ENCODE measurements at places on chromosomes 7 and 10.

DNA sequence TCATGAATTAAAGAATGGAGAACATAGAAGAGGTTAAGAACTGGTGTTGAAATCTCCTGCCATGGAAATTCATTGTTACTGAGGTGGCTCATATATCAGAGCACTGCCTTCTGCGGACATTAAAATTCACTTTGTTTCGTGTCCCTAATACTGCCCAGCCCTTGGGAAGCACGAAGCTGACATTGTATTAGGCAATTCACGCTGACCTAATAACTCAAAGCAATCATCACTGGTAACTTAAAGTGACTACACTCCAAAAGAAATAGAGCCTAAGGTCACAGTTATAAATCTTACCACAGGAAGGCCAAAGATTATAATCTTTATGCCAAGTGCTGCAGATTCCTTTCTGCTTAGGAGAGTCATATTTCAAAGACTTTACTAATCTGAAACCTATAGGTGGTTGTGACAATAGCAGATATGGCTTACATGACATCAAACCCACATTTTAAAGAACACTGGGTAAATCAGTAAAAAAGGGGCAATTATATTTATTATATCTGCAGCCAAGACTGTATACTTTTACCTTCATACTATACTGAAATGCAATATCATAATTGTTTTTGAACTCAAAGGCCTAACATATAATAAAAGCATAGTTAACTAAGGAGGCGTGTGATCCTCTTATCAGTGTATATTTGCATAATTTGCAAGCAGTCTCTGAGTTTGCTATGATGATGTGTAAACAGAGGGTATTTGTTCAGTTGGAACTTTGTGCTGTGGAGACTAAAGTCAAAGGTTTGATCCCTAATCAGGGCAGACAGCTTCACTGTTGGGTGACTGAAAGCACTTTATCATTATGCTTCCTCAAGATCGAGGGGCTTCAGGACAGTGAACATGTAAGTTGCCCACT lies 51.9 kb upstream of the CAPZA2 start:
- no peak for DNase-seq

DNA sequence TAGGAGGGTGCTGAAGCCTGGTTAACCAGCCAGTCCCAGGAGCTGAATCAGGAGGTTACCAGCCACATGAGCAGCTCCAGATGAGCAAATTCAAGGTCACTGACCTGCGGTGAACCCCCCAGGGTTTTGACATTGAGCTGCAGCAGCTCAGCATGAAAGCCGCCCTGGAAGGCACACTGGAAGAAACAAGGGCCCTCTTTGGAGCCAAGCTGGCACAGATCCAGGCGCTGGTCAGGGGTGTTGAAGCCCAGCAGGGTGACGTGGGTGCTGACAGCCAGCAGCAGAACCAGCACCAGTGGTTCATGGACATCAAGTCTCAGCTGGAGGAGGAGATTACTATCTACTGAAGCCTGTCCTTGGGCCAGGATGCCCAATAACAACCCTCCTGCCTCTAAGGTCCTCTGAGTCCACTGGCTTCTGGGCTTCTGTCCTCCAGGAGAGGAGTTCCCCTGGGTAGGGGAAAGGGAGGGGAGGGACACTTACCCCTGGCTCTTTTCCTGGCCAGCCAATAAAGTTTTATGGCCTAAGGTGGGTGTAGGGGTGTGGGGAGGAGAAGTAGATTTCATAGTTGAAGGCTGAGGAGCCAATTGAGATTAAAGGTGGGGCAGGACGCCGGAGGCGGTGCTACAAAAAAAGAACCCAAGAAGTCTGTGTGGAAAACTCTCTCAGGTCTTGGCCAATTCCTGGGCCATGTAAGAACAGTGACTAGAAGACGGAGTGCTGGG lies 29.4 kb upstream of the ATOH7 start:
- DNase-seq: no peak

GRCh38 chr10:75944061-75944460 lies 512.6 kb downstream of the LRMDA start:
- no peak for DNase-seq

DNA sequence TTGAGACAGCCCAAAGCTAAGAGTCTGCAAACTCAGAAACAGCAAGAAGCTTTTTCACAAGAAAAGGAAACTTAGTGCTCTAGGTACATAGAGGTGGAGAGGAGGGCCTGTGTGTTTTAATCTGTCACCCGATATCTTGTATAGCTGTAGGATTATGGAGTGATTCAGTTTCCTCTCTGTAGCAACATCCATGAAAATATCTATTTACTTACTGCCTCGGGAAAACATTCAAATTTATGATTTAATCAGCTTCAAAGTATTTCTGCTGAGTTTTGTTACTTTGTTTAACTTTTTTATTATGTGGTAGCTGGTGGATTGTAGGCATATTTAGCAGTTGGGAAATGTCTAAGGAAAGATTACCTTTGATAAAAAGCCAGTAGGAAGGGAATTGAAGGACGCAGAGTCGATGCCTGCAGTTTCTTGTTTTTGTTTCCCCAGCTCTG lies 292.0 kb downstream of the CCDC3 start:
- no peak for DNase-seq

DNA sequence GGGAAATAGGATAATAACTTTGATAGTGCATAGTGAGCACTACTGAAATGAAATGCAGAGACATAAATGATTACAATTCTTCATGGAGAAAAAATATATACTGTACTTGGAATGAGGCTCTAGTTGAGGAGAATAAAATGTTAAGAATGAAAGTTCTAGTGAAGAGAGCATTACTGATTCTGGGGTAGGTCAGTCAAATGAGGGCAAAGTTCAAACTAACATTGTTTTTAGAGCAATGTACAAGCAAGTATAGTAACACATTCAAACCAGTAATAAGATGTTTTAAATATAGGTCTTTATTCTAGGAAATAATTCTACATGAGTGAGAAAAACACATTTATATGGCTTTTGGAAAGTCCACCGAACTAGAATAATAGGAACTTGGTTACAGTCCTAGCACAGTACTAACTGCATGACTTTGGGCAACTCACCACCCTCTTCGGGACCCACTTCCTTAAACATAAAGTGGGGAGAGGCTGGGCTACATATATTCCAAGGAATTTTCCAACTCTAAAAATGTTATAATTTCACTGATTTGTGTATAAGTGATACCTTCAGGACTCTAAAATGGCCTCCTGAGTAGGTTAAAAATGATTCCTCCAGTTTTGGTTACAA lies 86.4 kb downstream of the CDK6 start:
- DNase-seq: no peak

DNA sequence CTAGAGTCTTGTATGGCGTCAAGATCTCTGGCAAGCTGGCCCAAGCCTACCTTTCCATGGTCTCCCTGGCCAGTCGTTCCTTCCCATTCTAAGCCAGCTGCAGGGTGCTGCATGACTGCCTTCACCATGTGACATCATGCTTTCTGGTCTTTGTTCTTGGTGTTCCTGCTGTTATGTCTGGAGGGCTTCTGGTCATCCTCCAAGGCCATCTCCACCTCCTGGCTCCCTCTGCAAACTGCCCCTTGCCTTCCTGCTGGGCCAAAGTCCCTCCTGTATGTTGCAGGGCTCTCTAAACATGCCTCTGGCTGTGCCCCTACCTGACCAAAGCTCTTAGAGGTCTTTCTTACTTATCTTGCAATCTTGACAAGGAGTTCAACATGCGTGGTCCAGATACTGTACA lies 44.4 kb upstream of the SHH start:
- DNase-seq: no peak

DNA sequence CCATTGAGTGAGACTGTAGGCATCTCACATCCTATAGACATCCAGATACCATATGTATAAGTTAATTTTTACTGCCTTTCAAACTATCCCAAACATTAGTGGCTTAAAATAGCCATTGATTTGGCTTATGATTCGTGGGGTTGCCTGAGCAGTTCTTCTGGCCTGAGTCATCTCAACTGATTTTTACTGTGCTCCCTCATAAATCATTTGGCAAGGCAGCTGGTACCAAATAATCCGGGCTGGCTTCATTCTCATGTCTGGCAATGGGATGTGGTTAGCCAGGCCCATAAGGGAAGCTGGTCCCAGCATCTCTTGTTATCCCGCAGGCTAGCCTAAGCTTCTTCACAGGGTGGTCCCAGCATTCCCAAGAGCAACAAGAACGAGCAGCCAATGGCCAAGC lies 6.7 kb upstream of the LRGUK start:
- no peak for DNase-seq

GRCh38 chr10:131561897-131562296 lies 250.4 kb upstream of the TCERG1L start:
- no peak for DNase-seq

GRCh38 chr10:68082872-68083271 lies 7.8 kb upstream of the HERC4 start:
- DNase-seq: peak; percentile 30

DNA sequence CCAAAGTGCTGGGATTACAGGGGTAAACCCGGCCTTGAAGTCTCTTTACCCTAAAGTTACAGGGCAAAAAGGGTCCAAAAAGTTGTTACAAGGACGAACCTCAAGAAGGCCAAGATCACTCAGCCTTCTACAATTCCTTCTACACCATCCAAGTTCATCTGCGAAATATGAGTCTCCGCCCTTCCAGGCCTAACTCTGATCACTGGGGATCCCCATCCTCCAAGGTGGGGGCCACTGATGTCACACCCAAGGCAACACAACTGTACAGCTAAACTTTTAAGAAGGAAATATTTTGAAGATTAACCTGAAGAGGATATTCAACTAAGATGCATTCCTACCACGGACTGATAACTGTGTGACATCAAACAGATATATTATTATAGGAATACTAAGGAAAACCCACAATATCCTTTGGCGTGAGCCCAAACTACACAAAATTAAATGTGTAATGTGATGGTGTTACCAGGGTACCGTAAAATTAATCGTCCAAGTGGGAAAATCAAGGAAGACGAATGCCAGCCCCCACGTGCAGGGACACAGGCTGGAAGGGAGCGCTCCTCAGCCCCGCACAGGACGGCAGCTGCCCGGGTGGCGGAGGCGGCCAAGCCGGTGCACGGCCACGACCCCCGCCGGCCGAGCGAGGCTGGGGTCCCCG lies 1.0 kb downstream of the PAXIP1 start:
- peak; percentile 44 for DNase-seq

GRCh38 chr10:725786-726185 lies 36.3 kb upstream of the DIP2C start:
- no peak for DNase-seq

DNA sequence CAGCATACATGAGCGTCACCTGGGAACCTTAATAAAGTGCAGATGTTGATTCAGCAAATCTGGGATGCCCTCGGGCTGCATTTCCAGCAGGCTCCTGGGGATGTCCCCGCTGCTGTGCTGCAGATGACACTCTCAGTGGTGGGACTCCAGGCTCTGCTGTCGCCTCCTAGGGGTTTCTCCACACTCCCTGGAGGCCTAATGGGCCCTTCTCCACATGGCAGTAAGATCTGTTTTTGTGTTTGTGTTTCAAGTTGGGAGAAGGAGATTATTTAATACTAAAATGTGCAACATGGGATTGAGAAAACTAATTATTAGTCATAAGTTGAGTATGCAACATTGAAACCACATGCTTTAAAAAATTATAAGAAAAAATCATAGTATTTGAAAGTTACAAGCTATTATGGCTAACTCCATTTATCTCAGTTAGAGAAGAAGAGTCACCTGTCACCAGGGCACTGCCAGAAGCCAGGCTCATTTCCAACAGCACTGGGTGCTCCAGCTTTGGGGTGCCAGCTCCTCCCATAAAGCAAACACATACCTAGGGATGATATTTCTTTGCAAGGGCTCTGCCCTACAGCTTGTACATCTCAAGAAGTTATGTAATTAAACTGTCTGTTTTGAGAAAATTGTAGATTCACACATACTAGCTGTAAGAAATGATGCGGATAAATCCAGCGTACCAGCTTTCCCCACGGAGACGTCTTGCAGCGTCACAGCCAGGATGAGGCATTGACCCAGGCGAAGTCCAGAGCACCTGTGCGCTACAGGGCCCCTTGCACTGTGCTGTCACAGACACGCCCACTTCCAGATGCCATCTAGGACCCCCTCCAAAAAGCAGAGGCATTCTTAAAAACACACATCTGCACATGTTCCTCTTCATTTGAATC lies 106.4 kb downstream of the EGFR start:
- DNase-seq: no peak

GRCh38 chr10:60521974-60522405 lies 132.3 kb upstream of the ANK3 start:
- no peak for DNase-seq

GRCh38 chr7:105244594-105244993 lies 144.1 kb downstream of the SRPK2 start:
- no peak for DNase-seq

- DNase-seq: no peak
Observed at GRCh38 chr10:46248651-46249146, 38.1 kb upstream of the ANTXRL start.

GRCh38 chr7:65744406-65744805 lies 128.5 kb upstream of the VKORC1L1 start:
- DNase-seq: no peak

DNA sequence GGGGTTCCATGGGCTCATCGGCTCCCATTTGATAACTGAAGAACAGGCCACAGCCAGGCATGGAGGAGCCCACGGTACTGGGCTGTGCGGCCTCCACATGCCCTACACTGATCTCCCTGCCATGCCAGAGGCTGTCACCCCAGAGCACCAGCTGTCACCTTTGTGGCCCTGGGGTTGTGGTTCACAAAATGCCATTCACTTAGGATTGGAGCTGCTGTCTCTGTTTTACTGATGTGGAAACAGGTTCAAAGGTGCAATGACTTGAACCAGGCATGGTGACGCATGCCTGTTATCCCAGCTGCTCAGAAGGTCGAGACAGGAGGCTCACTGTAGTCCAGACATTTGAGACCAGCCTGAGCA lies 4.3 kb upstream of the UPK3B start:
- DNase-seq: no peak

- DNase-seq: no peak
Observed at GRCh38 chr7:13802651-13803050, 186.8 kb downstream of the ETV1 start.

- DNase-seq: no peak
Observed at GRCh38 chr10:122702275-122702674, 2.6 kb upstream of the C10orf120 start.

DNA sequence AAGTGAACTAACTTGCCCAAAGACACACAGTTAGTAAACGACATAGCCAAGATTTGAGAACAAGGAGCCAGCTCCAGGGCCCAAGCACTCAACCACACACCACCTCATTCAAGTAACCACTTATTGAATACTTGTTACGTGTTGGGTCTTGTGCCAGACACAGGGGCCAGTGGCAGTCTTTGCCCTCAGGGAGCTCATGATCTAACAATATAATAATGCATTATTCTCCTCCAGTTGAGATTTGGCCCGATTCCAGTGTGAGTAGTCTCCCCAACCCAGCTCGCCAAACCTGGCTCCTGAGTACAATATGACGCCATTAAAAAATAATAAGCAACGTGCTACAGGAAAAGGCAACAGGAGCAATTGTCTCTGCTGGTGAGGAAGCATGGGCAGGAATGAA lies 14.4 kb upstream of the STK17A start:
- no peak for DNase-seq

Data from NAMALWA (cell line).